ENCODE measurements at places on chromosomes 6 and 20.
A peak's percentile ranks its signal among the peaks of the same experiment; 100 is the strongest.

DNA sequence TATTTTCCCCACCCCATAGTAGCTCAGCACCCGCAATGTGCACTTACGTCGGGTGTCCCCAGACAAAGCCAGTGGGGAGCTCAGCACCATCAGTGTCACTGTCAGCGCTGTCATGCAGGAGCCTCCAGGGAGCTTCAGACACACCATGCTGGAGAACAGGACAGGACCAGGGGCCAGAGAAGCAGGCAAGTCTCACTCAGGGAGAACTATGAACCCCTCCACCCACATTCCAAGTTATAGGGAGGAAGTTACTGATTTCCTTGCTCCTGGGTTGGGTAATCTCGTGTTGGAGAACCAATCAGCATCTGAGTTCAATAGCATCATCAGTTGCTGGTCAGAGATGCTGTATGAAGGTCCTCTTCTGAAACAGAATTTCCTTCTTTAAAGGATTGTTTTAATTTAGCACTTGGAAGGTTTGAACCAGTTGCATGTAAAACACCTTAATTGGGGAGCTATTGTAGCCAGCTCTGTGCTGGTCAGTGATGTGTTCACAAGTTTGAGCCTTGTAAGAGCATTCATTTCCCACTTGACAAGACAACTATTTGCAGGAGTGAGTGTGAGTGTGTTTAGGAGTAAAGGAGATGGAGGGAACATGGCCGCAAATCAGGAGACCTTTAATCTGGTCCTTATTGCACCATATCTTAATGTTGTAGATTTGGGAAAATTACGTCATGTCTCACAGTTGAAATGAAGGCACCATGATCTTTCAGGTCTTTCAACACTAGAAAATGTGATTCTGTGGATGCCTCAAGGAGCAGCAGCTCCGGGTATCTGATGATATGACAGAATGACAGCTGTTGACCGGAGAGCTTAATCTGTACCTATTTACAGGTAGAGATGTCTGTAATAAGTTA lies at the start of gene HLA-DRB1:
HLA-DRB1 (minus strand) TSS at position 253 of the 854 bp plus-strand sequence; CDS start at position 147, 106 bp downstream.
- no peak for DNase-seq

- DNase-seq, result peak; percentile 71
Measured at GRCh38 chr6:157763129-157763903, 59.7 kb upstream of the SNX9 start.

- no peak for DNase-seq
Measured at GRCh38 chr20:36079486-36079885, 75.1 kb upstream of the EPB41L1 start.

- peak; percentile 16 for DNase-seq
Measured at GRCh38 chr6:111683749-111684267, 78.1 kb upstream of the TRAF3IP2 start.

DNA sequence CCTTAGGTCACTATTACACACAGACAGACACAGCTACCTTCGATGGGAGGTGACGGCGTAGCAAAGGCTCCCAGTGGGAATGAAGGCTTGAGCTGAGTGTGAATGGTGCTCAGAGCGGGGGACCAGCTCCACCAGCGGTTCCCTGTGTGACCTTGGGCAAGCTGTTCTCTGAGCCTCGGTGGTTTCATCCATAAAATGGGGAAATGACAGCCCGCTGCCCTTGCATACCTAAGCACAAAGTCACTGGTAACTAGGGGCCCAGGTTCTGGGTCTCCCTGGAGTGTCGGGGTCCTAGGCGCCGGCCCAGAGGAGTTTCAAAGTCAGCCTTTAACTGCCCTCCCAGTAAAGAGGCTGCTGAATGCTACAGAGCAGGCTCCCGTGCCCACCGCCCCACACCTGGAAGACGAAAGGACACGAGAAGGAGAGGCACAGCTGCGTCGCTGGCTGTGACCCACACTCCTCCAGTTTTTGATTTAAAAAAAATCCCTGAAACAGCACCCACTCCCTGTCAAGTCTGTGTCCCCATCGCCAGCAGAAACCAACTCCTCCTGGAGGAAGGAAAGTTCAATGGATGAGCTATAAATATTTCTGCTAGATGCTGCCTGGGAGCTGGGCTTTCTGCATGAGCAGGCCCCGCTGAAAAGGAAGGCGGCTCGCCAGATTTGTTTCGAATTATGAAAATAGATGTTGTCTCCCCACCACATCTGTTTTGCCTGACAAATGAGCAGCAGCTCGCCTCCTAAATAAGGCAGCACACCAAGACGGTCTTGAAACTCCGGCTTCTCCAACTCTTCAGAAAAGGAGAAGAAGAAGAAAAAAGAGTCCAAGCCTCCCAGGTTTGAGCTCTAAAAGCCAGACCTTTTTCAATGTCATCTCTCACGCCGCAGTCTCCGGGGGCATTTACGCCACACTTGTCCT lies 27.4 kb downstream of the PMEPA1 start:
- DNase-seq, result no peak

DNA sequence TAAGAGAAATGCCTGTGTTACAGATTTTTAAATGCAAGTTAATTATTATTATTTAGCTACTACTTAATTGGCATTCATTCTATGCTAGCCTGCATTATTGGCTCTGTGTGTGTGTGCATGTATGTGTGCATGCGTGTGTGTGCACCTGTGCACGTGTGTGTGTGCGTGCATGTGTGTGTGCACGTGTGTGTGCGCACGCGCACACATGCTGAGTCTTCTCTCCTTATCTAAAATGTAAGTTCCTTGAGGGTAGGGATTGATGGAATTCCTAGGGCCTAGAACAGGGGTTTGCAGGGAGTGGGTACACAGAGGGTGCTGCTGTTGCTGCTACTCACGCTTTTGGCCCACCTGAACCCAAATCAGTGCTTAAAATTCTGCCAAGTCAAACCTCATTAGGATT lies 43.8 kb upstream of the NEDD9 start:
- DNase-seq, result no peak

DNA sequence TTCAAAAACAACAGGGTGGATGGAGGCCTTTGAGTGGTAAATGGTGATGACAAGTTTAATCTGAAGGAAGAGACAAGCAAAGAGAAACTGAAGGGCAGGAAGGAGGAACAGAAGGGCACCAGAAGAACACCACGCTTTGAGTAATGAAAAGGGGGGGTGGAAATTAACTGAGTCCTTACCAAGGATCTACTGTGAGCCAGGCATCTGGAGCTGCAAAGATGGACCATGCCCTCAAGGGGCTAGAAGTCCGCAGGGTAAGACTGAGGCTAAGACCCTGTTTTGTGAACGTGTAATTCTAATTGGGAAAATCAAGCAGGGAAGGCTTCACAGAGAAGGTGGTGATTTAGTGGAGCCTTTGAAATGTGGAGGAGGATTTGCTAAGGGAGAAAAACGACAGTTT lies 1.6 kb downstream of the NDRG3 start:
- no peak for DNase-seq

GRCh38 chr6:132479131-132479530 lies 33.8 kb downstream of the STX7 start:
- DNase-seq, result no peak

DNA sequence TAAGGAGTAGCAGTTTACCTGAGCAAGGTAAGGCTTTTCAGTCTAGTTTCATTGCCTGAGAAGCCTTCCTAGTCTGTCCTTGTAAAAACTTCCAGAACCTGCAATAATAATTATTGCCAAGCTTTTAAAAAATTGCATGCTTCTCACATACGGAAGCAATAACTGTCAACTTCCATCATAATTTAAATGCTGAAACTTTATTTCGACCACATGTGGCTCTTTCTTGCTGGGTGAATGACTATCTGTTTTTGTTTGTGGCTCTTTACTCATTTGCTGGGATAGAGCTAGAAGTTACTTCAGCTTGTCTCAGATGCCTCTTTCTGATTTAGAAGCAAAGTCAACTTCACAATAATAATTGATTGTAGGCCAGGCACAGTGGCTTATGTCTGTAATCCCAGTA lies 95.9 kb upstream of the COL21A1 start:
- DNase-seq, result no peak

GRCh38 chr20:17505636-17506517 lies 25.3 kb downstream of the BFSP1 start:
- peak; percentile 60 for DNase-seq

- DNase-seq, result no peak
Measured at GRCh38 chr6:17456711-17457110, 63.3 kb downstream of the CAP2 start.

DNA sequence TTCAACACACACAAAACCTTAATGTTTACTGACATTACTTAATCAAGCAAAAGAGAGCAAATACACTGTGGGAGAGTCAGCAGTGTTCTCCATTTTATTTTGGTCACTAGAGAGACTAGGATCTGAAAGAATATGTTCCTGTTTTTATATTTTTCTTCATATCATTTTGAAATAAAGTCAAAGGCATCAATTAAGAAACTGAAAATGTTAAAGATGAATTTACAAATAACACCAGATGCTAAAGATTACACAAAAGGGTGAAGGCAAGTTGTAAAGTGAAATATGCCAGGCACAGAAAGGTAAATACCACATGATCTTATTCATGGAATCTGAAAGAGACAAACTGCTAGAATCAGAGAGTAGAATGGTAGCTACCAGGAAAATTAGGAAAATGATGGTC lies 60.3 kb upstream of the FABP7 start:
- no peak for DNase-seq

DNA sequence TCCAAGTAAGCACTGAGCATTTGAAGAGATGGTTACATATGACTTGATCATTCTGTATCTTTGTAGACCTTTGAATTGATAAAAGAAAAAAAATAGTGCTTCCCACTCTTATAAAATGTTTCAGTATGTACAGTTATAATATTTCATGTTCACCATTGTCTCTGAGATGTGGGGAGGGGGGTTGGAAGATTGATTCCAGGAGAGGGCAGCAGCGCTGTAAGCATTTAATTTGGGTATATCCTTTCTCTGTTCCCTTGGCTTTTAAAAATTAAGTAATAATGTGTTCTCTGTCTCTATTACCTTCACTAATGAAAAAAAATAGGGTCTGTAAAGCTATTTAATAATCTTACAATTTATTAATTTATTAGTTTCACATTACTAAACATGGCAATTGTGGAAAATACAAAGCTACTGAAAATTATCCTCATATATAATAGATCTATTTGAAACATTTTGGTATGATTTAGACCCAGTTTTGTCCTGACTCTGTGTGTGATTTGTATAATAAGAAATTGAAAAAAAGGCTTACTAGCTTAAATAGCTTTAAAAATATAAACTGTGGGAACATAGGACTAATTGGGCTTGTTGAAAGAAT lies 341.2 kb downstream of the CDKAL1 start:
- peak; percentile 37 for DNase-seq

DNA sequence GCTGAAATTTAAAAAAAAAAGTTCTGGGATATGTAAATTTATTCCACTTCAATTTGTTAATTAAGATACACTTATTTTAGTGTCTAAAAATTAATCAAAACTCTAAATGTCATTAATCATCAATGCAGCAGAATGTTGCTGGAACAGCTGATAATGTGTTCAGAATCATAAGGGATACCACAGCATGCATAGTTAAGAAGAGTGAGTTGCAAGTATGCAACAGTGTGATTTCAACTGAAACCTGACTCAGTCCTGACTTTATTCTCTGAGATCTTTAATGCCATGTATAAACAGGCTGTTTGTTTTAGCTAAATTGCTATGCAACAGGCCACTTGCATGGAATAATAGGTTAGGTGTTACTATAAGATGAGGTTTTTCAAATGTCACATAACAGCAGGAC lies 1.4 kb downstream of the GRIK2 start:
- DNase-seq, result no peak

- DNase-seq, result no peak
Measured at GRCh38 chr6:161452241-161452640, 178.4 kb upstream of the AGPAT4 start.

DNA sequence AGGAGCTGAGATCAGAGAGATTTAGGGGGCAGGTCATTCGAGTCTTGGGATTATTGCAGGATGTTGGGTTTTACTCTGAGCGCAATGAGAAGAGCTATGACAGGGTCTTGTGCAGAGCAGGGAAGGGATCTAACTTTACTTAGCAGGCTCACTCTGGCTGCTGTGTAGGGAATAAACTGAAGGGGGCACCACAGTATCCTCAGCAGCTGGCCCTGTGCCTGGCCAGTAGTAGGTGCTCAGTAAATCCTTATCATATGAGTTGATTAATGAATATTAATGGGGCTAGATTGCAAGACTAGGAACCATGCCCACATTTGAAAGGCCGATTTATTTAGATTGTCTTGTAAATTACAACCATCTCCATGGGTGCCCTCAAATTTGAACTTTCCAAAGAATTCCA lies 4.6 kb upstream of the MDGA1 start:
- no peak for DNase-seq

- peak; percentile 7 for DNase-seq
Measured at GRCh38 chr6:46734867-46735719, at the start of gene PLA2G7. Gene PLA2G7, minus strand, starts transcription at chr6:46735375. Its CDS starts 12,484 bp downstream, at chr6:46722891.

DNA sequence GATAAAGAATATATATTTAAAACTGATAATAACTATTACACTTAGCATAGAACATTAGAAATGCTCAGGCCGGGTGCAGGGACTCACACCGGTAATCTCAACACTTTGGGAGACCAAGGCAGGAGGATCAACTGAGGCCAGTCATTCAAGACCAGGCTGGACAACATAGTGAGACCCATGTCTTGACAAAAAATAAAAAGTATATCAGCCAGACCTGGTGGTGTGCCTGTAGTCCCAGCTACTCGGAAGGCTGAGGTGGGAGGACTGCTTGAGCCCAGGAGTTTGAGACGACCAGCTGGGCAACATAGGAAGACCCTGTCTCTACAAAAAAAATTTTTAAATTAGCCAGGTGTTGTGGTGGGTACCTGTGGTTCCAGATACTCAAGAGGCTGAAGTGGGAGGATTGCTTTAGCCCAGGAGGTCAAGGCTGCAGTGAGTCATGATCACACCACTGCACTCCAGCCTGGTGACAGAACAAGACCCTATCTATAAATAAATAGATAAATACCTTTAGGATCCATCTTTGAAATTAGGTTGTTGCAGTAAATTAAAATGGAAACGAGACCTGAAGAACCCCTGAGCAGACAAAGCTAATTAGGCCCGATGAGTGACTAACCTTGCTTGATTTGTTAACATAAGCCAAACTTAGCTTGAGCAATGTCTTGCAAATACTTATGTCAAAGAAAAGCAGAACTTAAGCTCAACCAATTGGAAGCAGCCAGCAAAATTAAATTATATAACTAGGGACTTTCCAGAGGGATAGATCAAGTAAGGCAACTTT lies 75.8 kb upstream of the E2F3 start:
- no peak for DNase-seq

DNA sequence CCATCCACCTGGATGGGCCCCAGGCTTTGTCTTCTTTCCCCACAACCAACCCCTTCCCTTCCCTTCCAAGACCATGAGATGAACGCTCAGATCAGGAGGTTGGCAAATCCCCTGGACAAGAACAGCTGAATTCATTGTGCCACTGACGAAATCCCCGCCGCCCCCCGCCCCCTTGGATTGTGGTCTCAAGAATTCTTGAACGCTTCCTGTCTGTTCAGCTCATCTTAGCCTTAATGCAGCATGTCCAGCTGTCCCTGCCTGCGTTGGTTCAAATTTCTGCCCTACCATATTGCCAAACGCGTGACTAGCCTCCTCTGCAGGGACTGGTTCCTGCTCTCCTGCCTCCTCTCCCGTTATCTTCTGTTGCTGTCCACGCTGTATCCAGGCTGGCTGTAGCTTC lies 133.2 kb downstream of the CDH4 start:
- no peak for DNase-seq

- peak; percentile 85 for DNase-seq
Measured at GRCh38 chr6:126033696-126034095, 47.4 kb downstream of the TRMT11 start.
